ENCODE measurements at places on chromosomes 11 and 22.

- DNase-seq = no peak
These were observed 12.4 kb upstream of the POLDIP3 start for GRCh38 chr22:42626951-42627625.

DNA sequence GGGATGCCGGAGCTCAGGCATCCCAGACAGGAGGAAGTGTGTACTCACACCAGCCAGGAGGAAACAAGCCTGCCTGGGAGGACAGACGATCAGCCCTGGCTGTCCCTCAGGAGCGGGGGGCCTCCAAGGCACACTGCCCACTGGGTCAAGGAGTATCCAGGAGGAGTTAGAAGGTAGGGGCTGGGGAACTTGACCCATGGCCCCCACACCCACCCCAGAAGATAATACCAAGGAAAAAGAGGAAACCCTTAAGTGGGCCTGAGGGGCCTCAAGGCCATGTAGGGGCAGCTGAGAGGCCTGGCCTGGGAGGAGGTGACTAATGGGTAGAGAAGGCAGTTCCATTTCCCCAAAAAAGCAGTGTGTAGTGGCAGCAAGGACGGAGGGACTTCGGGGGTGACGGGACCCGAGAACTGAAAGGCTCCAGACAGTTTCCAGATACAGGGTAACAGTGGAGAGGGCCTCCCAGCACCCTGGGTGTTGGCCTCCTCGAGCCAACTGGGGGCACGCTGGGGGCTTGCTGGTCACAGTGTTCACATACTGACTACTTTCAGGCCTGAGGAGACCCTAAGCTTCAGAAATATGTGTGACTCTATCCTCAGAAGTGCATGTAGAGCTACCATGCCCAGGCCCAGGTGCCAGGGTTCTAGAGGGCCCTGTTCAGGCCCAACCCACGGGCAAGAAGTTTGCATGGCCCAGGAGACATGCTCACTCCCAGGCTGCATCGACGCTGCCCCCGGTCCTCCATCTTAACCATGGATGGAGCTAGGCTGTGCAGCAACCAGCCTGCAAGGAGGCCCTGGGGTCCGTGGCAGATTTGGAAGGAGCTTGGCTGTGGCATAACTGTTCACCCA, 75.7 kb upstream of the PITPNB start:
- no peak for DNase-seq

DNA sequence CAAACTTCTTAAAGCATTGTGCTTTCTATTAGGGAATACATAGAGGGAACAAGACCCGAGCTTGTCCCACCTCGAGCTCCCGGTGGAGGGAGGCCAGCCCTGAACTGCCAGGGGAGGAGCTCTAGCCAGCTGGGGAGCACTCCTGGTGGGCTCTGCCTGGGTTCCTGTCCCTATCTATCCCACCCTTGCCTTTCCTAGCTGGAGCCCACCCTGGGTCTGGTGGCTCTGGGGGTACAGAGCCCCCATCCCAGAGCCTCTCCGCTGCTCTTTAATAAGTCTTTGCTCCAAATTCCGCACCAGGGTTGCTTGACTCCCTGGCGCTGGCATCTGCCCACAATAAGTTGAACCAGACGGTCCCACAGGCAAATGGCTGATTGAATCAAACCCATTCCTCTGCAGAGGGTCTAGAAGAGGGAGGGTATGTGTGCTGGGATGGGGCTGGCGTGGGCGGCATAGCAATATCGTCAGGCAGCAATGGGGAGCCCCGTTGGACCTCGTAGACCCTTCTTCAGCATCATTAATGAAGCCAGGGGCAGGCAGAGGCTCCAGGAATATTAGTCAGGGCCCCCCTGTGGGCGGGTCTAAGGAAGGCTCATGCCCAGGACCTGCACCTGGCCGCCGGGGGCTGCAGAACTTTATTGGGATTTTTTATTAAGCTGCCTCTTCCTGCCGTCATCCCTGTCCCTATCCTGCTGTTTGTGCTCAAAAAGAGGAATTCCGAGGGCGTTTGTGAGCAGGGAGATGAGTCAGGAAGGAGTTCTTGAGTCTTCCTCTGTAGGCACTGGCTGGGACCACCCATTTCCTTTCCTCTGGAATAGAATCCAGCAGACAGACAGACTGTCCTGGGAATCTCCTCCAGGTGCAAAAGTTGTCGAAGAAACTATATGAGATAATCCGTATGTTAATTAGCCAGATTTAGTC, 38.5 kb upstream of the RIC3 start:
- no peak for DNase-seq

DNA sequence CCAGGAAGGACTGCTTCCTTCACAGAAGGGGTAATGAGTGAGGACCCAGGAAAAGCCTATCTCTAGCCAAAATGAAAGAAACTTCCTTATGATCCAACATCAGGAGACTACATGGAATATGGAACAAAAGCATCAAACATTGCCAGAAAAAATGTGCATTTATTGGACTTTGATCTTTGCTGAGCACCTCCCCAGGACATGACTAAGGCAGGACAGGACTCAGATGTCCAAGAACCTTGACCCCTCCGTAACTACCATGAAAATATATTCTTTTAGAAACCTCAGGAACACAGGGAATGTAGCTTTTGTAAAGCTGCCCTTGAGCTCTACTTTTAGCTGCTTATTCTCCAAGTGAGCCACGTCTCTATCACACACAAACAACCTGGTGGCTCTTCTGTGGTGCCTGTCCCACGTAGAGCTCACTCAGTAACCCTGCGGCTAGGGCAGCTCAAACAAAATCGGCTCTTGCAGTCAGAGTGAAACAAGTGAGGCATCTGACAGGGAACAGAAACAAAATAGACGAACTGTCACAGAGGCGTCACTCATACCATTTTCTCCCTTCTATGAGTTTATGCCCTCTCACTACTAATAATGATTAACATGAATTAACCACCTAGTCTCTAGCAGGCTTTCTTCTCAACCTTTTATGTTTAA, 471.5 kb upstream of the API5 start:
- DNase-seq = no peak

DNA sequence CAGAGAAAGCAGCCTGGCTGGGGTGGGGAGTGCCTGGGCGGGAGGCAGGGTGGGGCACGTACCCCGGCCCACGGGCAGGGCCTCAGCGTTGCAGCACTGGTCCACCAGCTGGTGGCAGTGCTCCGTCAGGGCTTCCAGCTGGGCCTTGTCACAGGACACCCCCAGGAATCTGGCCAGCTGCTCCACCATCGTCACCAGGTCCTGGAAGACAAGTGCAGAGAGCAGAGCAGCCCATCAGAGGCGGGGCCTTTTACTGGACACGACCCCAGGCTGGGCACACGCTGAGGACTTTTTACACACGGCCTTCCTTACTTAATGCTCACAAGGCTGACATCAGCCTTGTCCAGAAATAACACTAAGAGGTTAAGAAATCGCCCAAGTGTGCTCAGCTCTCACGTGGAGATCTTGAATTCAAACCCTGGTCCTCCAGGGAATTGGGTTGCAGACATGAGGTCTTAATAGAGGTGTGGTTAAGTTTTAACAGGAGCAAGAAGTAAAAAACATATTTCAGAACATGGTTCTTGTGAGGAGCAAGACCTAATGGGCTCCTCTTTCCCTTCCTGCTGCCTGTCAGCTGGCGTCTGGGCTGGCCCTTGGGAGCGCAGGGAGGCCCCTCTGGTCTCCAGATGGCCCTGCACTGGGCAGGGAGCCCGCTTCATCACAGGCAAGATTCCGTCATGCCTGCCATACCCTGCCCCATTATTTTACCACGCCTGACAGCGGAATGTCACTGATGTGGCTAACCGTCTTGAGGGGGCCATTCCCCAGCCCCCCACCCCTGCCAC, 17.1 kb upstream of the EFCAB6 start:
- DNase-seq = no peak

GRCh38 chr11:85685820-85686459, at the start of gene CCDC89:
Gene CCDC89 (minus strand): TSS chr11:85686195. CDS start chr11:85686130, 65 bp downstream.
- DNase-seq = no peak

- DNase-seq = no peak
These were observed 69.7 kb downstream of the ELFN2 start for GRCh38 chr22:37357446-37358075.

All from activated T-cell treated with anti-CD3 and anti-CD28 coated beads for 48 hours (primary cell).